ENCODE measurements at places on chromosomes 13 and 19. TPM values are rescaled to one million over a fixed set of nuclear protein-coding genes. Genes with fewer than 3 reads are reported as not detected.
A peak's percentile ranks its signal among the peaks of the same experiment; 100 is the strongest.

Gene RFPL4A
- not detected for polyA plus RNA-seq

Gene FCER2
- polyA plus RNA-seq = 0.31 TPM

Gene GJB2
- 2.4 TPM for polyA plus RNA-seq

Gene GJA3
- 11.4 TPM for polyA plus RNA-seq

Gene ZNF724
- polyA plus RNA-seq = 6.1 TPM

- no peak for DNase-seq
These were observed 86.1 kb upstream of the DOCK9 start for GRCh38 chr13:99063952-99064351.

DNA sequence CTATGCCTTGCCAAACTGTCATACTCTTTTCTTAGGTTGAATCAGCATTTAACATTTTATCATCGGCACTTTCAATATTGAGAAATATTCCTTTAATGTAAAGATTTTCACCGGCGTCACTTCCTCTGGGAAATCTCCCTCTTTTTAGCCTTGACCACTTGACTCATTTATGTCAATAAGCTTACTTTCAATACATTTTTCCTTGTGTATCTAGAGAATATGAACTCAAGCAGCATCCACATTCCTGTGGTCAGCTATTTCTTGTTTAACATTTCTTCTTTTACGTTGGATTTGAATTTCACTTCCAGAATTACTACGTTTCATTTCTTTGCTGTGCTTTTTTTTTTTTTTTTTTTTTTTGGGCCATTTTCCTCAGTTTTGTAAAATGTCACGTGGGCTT lies 271.2 kb upstream of the HTR2A start:
- no peak for DNase-seq

- DNase-seq = no peak
These were observed 441.5 kb upstream of the PCDH20 start for GRCh38 chr13:61857198-61857597.

GRCh38 chr13:52405369-52405766 lies 604 bp downstream of the THSD1 start:
- no peak for DNase-seq

GRCh38 chr13:49348751-49349150 lies 95.1 kb downstream of the CAB39L start:
- no peak for DNase-seq

GRCh38 chr13:98180092-98180491 lies 3.0 kb upstream of the RNF113B start:
- no peak for DNase-seq

DNA sequence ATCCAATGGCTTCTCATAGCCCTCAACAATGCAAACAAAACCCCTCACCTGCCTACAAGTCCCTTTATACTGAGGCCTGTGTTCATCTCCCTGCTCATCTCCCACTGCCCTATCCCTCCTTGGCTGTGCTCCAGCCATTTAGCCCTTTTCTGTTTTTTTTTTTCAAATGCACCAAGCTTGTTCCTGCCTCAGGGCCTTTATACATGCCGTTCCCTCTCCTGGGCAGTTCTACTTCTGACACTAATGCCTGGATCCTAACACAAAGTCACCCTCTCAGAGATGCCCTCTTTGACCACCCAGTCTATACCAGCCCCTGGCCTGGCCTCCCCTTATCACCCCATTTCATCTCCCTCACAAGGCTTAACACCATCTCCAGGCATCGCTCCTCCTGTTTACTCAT lies 26.9 kb downstream of the ZNF574 start:
- DNase-seq = no peak

- no peak for DNase-seq
These were observed 849 bp upstream of the TCF3 start for GRCh38 chr19:1653300-1653628.

DNA sequence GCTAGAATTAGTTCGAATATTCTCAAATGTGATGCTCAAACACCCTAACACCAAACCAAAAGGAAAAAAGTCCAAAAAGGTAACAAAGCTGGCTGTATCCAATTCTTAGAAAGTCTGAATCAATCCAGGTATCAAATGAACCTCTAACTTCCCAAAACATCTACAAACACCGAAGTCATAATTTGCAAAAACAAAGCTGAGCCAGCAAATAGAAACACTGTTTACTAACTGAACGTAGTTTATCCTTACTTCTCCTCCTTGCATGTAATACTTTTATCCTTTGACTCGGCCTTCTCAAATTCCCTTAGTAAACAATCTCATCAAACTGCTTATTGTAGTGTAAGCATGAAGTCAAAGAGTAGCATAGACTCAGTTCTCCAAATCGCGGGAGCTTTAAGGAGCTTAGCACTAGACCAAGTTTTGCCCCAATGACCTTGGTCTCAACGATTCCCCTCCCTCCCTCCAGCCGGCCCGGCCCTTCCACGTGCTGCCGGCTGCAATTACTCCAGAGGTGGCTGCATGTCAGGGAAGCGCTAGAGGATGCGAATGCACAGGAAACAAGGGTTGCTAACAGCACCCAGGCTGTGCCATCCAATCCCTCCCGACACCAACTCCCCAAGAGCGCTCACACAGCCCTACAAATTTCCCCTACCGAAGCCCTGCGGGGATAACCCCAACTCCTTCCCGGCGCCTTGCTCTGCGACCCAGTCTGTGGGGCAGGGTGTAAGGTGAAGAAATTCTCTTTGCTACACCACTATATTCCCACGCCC lies 693 bp downstream of the XPO4 start:
- DNase-seq = peak; percentile 24

- DNase-seq = no peak
These were observed 53.4 kb downstream of the GPC6 start for GRCh38 chr13:93279982-93280381.

DNA sequence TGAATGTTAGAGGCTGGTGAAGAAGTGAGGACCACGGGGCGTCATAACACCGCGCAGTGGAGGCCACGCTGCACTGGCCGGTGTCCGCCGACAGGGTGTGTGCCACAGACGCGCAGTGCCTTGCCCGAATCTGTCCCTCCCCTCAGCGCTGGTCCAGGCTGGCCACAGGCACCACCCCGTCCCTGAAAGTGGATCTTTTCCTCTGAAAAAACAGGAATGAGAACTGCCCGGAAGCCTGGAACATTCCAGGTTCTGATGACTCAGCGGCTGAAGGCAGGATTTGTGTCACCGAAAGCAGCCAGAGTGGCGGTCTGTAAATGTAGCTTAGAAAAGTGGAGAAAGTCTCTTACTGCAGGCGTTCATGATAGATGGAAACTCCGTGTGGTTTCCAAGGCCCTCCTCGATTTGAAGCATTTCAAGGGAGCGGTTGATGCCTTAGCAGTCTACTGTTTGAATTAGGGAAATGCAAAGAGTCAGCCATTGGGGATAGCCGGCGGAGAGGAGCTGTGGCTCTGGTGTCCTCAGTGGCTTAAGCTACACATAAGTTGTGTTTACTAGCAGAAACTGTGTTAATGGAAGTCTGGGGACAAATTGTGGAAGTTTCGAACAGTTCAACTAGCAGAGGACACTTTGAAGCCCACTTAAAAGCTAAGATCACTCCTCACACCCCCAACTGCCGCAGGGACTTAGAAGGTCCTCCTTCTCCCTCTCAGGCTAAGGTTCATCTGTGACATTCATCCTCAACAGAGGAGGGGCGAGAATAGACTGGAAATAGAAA lies 70.8 kb downstream of the NUFIP1 start:
- DNase-seq = no peak

- no peak for DNase-seq
These were observed 68.9 kb downstream of the FREM2 start for GRCh38 chr13:38755793-38756192.

GRCh38 chr19:5202553-5202952 lies 138.1 kb downstream of the PTPRS start:
- DNase-seq = no peak

- DNase-seq = no peak
These were observed 43.4 kb upstream of the ATP12A start for GRCh38 chr13:24636776-24637175.

DNA sequence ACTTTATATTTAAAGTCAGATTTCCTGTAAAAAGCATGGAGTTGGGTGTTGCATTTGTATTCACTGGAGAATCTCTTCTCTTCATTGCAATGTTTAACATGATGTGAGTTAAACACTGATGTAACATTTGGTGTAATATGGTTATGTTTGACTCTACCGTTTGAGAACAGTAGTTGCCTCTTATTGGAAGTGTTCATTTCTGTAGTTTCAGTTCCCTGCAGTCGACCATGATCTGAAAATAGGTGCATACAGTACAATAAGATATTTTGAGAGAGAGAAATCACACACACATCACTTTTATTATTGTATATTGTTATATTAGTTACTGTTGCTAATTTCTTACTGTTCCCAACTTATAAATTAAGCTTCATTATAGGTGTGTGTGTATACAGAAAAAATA lies 105.2 kb upstream of the SPACA7 start:
- DNase-seq = no peak

DNA sequence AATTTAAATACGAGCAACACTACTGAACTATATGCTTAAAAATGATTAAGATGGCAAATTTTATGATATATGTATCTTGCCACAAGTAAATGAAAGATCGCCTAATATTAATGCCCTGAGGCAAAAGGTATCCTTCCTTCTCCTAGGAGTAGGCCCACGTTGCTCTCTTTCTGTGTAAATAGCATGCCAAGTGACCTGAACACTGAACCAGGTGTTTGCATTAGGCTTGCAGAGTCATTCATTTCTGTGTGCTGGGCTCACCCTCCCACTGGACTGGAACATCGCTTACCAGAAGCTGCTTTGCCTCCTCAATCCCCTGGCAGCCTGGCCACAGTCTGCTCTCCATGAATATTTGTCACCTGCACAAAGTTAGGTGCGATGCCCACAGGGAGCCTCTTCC lies 83.3 kb upstream of the TNFSF11 start:
- DNase-seq = no peak

DNA sequence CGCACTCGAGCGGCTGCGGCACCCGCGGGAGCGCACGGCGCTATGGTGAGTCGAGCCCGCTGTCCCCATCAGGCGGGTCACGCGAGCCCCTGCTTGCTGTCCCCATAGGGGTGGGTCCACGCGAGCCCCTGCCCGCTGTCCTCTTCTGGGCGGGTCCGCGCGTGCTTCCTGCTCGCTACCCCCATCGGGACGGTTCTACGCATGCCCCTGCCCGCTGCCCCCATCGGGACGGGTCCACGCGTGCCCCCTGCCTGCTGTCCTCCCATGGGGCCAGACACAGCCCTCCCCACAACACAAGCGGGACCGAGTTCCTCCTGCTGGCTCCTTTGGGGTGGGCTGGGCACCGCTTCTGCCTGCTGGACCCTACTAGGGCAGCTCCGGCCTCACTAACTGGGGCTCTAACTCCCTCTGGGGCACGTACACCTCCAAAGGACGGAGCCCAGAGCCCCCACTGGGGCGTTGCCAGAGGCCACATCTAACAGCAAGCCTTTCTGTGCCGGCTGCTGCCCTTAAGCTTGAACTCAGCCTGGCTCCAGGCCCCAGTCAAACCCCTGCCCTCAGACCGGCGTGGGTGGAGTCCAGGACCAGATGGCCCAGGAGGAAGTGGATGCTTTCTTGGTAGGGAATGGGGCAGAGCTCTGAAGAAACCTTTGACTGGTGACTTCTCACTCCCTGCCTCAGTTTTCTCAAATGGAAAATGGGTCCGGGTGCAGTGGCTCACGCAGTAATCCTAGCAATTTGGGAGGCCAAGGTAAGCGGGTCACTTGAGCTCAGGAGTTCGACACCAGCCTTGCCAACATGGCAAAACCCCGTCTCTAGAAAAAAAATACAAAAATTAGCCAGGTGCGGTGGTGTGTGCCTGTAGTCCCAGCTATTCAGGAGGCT lies 722 bp downstream of the COLGALT1 start:
- DNase-seq = no peak

DNA sequence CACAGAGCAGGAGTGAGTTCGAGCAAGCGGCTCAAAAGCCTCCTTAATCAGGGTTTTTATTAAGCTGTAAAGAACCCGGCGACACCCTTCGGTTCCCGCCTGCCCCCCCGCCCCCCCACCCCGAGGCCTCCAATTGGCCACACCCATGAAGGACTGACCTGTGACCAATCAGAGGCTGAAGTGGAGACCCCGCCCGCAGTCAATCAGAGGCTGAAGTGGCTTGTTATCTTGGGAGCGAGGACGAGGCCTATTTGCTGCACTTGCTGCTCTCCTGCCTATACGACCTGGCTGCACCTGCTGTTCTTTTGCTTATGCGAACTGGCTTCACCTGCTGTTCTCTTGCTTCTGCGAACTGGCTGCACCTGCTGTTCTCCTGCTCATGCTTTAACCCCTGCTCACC lies 844.9 kb downstream of the OLFM4 start:
- no peak for DNase-seq

DNA sequence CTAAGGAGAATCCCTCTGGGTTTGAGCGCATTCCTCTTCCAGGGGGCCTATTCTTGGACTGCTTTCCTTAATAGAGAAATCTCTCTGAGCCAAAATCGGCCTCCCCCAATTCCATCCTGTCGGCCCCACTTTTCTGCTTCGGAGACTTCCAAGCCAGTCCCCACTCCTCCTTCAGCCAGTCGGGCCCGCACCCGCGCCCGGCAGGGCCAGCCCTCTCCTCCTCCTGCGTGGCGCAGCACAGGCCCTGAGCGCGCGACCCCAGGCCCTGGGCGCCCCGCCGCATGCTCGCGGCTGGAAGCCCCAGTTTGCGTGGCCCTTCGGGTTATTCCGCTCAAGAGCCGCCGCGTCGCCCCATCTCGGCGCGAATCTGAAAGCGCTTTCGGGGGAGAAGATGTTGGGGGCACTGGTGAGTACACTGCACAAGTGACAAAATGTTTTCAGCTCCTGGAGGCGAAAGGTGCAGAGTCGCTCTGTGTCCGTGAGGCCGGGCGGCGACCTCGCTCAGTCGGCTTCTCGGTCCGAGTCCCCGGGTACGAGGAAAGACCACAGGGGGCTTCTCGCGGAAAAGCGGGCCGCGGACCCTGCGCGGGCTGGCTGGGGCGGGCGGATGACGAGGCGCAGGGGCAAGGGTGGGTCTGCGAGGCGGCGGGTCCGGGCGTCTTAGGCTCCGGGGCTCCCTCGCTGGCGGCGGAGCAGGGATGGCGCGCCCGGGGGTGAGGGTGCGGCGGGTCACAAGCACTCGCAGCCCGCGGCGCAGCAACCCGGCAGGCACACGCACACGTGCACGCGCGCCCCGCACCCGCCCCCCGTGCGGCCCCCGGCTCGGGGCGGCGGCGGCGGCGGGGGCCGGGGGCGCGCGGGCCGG lies at the start of gene IL17D:
TSS of gene IL17D (plus strand) at position 785 of the 865 bp plus-strand sequence. CDS start 303 bp downstream, outside the sequence.
- DNase-seq = peak; percentile 41

GRCh38 chr13:85657942-85658341 lies 141.3 kb downstream of the SLITRK6 start:
- no peak for DNase-seq

- DNase-seq = peak; percentile 13
These were observed 356.5 kb downstream of the NALCN start for GRCh38 chr13:101059793-101060192.

DNA sequence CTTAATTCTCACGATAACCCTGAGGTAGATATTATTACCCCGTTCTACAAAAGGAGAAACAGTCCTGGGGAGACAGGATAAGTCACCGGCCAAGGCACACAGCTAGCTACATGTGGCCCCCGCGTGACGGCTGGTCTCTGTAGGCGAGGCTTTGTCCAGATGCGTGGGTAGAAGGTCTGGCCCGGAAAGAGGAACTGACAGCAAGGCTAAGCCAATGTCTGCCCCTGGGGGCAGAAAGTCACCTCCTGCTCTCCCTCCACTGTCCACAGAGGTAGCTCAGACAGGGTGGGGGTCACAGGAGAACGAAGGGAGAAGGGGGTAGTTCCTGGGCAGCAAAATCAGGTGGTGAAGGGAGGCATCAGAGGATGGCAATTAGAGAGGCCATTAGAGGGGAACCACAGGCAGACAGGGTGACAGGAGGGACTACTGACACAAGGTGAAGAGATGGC lies 1.8 kb downstream of the APOC4 start:
- no peak for DNase-seq
